ENCODE measurements at places on chromosomes 16 and 17. TPM values are rescaled to one million over a fixed set of nuclear protein-coding genes. Genes with fewer than 3 reads are reported as not detected.

KRT24 gene
- not detected for total RNA-seq

PRSS22 gene
- 1.2 TPM for total RNA-seq

HBA1 gene
- 1,075 TPM for total RNA-seq

ALOX12 gene
- 0.60 TPM for total RNA-seq

NPTX1 gene
- 12.9 TPM for total RNA-seq

CLDN9 gene
- total RNA-seq = not detected

SOX8 gene
- total RNA-seq = 58.4 TPM

CCL7 gene
- total RNA-seq = not detected

SDR42E1 gene
- total RNA-seq = 3.1 TPM

SMG1 gene
- total RNA-seq = 146 TPM

KRTAP4-3 gene
- not detected for total RNA-seq

PSME3IP1 gene
- 94.4 TPM for total RNA-seq

G6PC1 gene
- not detected for total RNA-seq

KIF18B gene
- total RNA-seq = 3.0 TPM

GP2 gene
- total RNA-seq = not detected

CLEC19A gene
- 29.2 TPM for total RNA-seq

KRT33B gene
- not detected for total RNA-seq

ABCA6 gene
- 29.4 TPM for total RNA-seq

APOH gene
- total RNA-seq = not detected

EPN3 gene
- total RNA-seq = 0.82 TPM

WNT9B gene
- 0.16 TPM for total RNA-seq

OTOA gene
- 0.22 TPM for total RNA-seq

SLC38A8 gene
- total RNA-seq = 6.6 TPM

EXOC3L1 gene
- 3.9 TPM for total RNA-seq

RAB26 gene
- 6.1 TPM for total RNA-seq

KRT40 gene
- 1.4 TPM for total RNA-seq

DCTN5 gene
- 69.8 TPM for total RNA-seq

FKBP10 gene
- total RNA-seq = 167 TPM

PMP22 gene
- total RNA-seq = 120 TPM
